GM12892 (cell line): ENCODE measurements at places on chromosomes 11 and 22.
A peak's percentile ranks its signal among the peaks of the same experiment; 100 is the strongest.

DNA sequence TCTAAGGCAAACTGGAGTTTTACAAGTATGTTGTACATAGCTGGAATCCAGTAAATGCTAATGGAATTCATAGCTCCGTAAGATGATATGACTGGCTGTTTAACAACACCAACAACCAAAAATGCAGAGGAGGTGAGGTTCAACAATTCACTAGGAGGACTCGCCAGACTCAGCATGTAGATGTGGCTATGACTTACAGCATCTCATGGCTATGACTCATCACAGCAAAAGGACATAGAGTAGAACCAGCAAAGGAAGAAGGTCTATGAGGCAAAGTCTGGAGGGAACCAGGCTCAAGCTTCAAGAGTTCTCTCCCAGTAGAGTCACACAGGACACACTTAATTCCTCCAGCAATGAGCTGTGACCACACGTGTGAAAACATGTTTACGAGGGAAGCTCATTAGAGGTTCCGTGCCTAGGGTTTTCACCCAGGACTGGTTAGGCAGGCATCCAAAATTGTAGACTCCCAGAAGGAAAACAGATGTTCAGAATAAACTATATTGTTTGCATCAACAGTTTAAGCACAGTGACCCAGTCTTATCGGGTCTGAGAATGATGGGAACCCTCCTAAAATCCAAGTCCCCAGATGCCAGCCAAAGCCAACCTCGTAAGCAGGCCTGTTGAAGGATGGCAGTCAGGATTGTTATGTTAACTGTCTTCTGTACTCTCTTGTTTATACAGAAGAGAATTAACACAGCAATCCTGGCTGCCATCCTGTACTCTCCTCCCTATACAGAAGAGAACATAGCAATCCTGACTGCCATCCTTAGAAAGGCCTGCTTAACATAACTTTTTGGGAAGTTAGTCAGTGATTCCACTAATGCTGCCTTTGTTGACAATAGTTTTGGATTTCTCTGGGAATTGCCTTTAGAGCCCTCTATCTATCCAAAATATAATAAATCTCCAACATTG is 116.6 kb downstream of the LARGE1 start:
- no peak for DNase-seq

DNA sequence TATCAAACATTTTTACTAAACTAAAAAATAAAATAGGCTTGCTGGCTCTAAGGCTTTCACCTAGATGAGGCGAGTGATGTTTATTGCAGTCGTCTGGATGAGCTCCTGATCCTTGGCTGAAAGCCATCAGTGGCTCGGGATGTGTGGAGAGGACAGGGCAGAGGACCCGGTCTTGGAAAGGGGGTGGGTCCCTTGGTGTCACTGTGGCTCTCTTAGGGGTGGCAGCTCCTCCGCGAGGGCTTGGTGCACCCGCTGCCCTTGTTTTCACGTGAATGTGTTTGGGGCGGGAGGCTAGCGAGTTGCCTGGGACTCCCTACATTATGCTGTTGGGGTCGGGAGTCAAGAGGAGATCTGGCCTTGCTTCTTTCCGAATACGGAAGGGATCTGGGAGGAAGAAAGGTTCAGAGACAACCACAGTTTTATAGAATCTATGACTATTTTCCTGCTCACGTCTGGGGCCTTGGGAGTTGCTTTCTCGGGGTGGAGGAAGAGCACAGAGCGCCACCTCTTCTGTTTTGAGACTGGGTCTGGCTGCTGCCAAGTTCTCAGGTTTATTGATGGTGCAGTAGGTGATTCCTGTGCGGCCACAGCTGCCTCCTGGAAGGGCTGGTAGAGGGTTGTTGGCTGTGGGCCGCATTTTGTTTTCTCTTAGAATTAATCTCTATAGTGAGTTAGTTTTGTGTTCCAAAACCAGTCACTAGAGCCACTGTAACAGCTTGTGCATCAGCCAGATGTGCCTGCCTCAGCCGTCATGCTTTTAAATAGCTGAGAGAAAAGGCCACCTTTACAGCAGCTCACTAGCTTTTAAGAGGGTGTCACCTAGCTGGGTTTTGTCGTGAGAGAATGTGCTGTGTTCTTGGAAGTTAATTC is 12.8 kb downstream of the TBC1D22A start:
- DNase-seq = no peak

DNA sequence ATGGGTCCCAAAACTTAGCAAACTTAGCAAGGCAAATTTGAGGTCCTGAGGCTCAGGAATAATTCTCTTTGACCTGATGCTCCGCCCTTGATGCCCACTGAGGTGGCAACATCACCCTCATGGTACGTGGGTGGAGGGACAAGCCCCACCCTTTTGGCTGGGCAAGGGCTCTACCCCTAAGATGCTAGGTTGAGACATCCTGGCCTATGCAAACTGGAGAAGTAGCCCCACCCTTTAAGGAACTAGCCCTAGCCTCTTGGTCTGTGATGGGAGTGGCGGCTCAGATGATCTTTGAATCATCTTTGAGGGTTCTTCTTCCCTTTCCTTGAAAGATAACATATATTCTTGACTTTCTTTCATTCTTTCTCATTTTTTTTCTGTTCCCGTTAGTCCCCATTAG is 32.9 kb downstream of the CABIN1 start:
- no peak for DNase-seq

DNA sequence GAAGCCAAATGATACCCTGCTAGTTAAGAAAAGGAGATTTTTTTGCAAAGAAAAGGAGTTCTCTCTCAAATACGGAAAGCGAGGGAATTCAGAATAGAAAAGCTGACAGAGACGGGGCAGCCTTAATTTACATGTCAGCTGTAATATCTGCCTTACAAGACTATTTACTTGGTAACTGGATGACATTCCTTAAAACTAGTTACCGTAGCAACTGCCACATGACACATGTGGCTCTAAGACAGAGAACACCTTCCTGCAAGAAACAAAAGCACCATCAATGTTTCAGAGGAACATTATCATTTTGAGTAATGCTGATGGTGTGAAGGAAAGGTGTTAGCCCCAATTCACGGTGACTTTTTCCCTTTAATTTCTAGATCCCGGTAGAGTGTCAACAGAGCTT is 222.1 kb downstream of the LRRC4C start:
- DNase-seq = no peak

- no peak for DNase-seq
Measured at GRCh38 chr11:89490981-89491690, at the start of gene NOX4. NOX4 (minus strand) TSS chr11:89491375; CDS start chr11:89491246, 129 bp downstream.

- DNase-seq = no peak
Measured at GRCh38 chr11:120400564-120401364, 64.6 kb downstream of the ARHGEF12 start.

DNA sequence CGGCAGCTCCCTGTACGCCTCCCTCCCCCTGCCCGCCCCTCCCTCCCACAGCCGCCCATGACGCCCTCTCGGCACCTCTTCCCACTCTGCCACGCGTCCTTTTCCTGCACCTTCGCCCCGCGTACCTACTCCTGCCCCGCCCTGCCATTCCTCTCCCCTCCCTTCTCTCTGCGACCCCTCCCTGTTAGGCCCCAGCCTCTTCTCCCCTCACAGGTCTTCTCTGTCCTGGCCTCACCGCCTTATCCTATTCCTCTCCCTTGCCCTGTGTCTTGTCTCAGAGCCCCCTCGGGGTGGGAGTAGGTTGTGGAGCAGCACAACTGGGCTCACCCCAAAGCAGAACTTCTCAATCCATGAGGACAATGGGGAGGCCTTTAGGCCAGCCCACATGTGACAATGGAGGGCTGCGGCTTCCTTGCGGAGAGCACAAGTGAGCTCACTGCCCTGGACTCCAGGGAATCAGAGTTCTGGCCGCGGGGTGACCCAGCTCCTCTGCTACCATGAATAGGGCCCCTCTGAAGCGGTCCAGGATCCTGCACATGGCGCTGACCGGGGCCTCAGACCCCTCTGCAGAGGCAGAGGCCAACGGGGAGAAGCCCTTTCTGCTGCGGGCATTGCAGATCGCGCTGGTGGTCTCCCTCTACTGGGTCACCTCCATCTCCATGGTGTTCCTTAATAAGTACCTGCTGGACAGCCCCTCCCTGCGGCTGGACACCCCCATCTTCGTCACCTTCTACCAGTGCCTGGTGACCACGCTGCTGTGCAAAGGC is 539 bp downstream of the SLC35C1 start:
- DNase-seq = no peak

DNA sequence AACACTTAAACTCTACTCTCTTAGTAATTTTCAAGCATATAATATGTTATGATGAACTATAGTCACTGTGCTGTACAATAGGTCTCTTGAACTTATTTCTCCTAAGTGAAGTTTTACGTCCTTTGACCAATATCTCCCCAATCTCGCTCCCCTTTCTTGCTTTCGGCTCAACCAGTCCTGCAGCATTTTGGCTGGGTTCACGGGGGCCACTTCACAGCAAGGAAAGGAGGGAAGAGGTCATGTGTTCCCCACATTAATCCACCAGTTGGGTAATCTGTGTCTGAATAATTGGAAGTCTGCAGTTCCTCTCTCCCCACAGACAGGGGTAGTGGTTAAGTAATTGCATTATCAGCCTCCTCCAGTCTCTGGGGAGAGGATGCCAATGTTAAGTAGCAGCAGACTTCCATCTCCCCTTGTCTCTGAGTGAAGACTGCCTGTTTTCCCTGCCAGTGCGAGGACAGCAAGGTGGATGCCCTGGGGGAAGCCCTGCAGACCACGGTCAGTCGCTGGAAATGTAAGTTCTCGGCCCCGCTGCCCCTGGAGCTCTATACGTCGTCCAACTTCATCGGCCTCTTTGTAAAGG is 59.2 kb upstream of the CRTAM start:
- no peak for DNase-seq

DNA sequence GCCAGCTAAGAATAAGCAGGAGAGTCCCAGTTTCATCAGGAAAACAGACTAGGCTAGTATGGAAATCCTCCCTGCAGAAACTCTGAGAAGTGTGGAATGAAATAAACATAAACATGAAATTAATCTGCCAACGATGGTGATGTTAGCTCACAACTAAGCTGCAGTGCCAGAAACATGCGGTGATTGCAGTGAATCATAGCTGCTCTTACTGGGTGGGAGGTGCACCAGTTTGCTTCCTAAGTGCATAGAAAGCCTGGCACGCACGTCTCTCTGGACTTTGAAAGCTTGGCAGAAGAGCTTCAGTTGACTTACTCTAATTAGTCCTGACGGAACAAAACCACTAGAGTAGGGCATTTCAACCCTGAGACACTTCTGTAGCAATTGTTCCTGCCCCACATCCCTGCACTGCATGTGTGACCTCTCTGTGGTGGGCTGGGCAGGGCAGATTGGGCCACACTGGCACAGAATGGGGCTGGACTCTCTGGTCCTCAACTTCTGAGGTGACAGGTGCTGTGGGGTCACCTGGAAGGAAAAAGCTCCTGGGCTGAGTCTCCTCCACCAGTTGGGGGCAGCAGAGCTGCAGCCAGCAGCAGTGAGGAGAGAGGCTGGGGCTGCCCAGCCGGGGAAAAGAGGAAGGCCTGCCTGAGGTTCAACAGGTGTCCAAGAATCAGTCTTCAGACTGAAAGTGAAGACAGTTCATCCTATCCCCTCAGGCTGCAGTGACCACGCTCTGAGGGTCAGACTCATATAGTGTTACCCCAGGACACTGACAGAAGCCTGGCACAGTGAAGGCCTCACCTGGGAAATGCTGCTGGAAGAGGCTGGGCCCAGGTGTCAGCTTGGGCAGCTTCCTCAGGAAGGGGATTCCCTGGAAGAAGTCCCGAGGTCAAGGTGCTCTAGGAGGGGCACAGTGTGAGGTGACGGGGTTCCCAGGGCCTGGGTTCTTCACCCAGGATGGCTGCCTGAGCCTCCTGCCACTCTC is 40.5 kb downstream of the GGTLC2 start:
- peak; percentile 42 for DNase-seq

DNA sequence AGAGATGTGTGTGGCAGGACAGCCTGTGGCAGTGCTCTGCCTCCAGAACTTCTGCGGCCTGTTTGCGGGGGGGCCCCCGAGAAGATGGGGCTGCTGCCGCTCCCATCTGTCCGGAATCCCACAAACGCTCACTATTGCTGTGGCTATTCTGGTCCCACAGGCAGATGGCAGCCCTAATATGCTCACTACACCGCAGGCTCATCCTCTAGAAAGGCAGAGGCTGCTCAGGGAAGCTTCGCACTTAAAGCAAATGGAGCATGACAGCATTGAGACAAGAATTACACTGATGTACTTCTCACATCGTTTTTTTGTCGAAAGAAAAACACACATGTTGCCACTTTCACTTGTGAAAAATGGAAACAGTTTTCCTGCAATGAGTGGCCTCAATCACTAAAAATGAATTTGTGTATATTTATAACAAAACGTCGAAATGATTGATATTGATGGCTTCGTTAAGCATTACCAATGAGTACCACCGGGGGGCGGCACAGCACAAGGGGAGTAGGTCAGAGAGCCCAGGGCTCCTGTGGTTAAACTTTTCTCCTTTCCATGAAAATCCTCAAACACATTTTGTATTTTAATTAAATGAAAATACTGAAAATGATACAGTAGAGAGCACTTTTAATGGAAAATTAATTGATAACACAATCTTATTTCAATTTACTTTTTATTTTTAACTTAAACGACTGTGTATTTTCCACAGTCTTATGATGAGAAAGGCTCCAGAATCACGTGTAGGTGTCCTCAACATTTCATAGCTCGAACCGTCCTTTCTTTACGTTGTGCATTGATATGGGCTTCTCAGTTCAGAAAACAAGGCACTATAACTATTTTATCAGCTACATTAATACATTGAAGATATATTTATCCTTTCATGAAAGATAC is 69.1 kb downstream of the CTTN start:
- no peak for DNase-seq

- DNase-seq = peak; percentile 79
Measured at GRCh38 chr11:1262172-1263006, 39.5 kb downstream of the MUC5B start.

- peak; percentile 11 for DNase-seq
Measured at GRCh38 chr22:31082606-31083376, 1.7 kb downstream of the SMTN start.

GRCh38 chr11:44096360-44097185 is 1.1 kb downstream of the EXT2 start:
- peak; percentile 19 for DNase-seq

GRCh38 chr11:67483831-67484665 is 1.2 kb downstream of the AIP start:
- no peak for DNase-seq

GRCh38 chr22:47270463-47271135 is 508.1 kb downstream of the TBC1D22A start:
- no peak for DNase-seq

- DNase-seq = no peak
Measured at GRCh38 chr11:12140186-12140793, 29.9 kb downstream of the MICAL2 start.

- no peak for DNase-seq
Measured at GRCh38 chr11:117212697-117213355, 13.7 kb downstream of the TAGLN start.

DNA sequence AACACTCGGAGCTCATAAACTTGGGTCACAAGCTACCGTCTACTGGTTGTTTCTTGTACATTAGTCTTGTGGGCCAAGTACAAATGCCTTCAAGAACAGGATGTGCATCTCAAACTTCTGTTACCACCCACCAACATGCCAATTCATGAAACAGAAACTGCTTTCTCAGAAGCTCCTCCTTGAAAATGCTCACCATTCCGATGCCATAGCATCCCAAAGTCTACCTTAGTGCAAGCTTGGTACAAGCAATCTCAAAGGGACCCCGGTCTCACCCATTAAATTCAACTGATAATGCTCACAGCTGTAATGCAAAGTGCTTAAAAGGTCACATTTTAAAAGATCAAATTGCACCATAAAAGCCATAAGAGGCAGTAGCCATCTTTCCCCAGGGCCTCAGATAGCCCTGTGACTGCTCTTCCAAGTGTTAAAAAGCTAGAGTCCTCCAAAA is 31.8 kb upstream of the CCDC34 start:
- DNase-seq = no peak
